ENCODE measurements at places on chromosomes 7 and 10. TPM values are rescaled to one million over a fixed set of nuclear protein-coding genes. Genes with fewer than 3 reads are reported as not detected.

GRCh38 chr10:22875581-22875980 is 52.3 kb upstream of the ARMC3 start:
- peaks cover 2% of the 10 kb centered on the region for H3K27me3 ChIP-seq
- H3K36me3 ChIP-seq: no peaks in the 10 kb centered on the region

GRCh38 chr10:131049016-131049415 is 262.5 kb downstream of the TCERG1L start:
- H3K27ac ChIP-seq: no peak overlapping the region
- H3K27me3 ChIP-seq: peaks cover 2% of the 10 kb centered on the region
- DNase-seq: no peak

DNA sequence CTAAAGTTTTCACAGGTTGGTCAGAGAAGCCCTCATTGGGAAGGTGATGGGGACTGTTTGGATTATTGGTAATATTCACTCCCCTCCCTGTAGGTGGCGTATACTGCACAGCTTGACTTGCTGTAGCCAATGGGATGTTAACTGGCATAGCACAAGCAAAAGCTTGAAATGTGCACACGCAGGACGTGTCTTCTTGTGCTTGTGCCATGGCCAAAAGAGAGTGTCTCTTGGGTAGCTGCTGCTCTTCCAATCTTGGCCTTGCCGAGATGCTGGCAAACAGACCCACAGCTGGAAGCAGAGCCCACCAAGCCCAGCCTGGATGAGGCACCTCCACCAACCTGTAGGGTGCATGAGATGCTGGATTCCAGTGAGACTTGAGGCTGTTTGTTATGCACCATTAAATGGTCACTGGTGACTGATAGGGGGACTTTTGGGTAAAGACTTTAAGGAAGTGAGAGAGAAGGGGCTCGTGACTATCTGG is 266.0 kb downstream of the GRID1 start:
- no peak for DNase-seq
- H3K36me3 ChIP-seq: no peaks in the 10 kb centered on the region
- H3K4me1 ChIP-seq: no peaks in the 10 kb centered on the region
- no peak overlapping the region for H3K27ac ChIP-seq
- H3K4me3 ChIP-seq: no peak overlapping the region
- no peaks in the 10 kb centered on the region for H3K27me3 ChIP-seq

DNA sequence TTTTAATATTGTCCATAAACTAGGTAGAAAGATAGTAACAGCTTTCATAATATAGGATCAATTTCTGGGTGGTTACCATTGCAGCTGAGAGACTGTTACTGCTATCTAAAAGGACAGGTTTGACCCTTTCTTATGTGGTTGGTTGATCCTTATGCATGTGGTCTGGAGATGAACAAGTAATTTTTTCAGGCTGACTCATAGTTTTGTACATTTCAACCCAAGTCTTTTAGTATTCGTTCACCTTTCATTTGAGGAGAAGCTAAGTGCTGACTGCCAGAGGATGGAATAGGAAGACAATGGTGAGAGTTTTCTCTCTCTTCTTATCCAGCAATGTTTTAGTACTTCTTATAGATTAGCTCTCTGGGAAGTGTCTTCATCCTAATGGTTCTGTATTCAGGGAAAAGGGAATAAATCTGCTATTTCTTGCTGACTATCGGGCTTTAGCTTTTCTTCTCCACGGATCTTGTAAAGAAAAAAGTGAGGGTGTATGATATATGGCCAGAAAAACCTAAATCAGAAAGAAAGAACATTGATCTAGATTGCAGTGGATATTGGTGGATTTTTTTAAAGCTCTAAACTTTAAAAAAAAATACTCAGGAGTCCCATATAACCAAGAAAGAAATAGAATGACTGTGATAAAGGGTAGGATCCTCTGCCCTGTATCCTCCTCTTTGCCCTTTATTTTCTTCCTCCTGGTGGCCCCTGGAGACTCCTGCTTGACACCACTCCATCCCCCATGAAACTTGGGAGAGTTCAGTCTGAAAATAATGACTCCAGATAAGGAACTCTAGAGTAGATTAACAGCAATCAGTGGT is 88.0 kb downstream of the CPED1 start:
- no peaks in the 10 kb centered on the region for H3K36me3 ChIP-seq
- H3K27ac ChIP-seq: no peak overlapping the region
- no peaks in the 10 kb centered on the region for H3K4me1 ChIP-seq
- no peak overlapping the region for H3K4me3 ChIP-seq
- no peak for DNase-seq
- no peaks in the 10 kb centered on the region for H3K27me3 ChIP-seq

Gene ADAM12
- total RNA-seq: 1.9 TPM

Gene AGR3
- not detected for total RNA-seq

DNA sequence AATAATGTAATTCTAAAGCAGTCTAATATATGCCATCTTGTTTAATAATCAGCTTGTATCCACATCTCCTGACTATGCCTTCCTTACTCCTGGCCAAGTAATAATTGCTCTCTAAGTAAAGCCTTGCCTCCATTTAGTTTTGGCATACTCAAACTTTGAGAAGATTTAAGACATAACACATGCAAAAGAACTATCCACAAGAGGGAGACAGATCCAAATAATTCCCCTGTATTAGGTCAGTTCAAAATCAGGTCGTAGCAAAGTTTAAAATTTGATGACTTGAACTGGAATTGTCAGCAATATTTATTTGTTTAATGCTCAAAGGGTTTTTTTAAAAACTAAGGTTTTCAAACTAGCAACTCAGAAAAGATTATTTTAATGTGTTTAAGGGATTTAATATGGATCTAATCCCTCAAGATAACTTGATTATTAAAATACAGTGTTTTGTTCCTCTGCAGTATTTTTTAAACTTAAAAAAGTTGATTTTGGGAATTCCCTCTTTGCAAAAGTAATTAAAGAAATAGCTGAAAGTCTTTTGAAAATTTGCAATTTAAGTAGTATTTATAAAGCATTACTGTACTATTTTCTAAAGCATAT is 95.3 kb downstream of the HDAC9 start:
- no peak overlapping the region for H3K27ac ChIP-seq
- DNase-seq: no peak
- H3K27me3 ChIP-seq: no peaks in the 10 kb centered on the region
- no peaks in the 10 kb centered on the region for H3K4me1 ChIP-seq
- H3K36me3 ChIP-seq: no peaks in the 10 kb centered on the region

Gene LRRC18
- total RNA-seq: not detected

Gene SORBS1
- 189 TPM for total RNA-seq

- DNase-seq: no peak
- no peaks in the 10 kb centered on the region for H3K36me3 ChIP-seq
- H3K4me3 ChIP-seq: no peak overlapping the region
- no peaks in the 10 kb centered on the region for H3K27me3 ChIP-seq
- H3K27ac ChIP-seq: no peak overlapping the region
Measured at GRCh38 chr7:80026766-80027165, 107.9 kb upstream of the GNAI1 start.

GRCh38 chr10:78672918-78673317 is 395.8 kb upstream of the ZMIZ1 start:
- no peaks in the 10 kb centered on the region for H3K36me3 ChIP-seq
- DNase-seq: no peak
- no peak overlapping the region for H3K27ac ChIP-seq
- no peaks in the 10 kb centered on the region for H3K4me1 ChIP-seq
- no peak overlapping the region for H3K4me3 ChIP-seq

Gene INHBA
- 6.6 TPM for total RNA-seq

DNA sequence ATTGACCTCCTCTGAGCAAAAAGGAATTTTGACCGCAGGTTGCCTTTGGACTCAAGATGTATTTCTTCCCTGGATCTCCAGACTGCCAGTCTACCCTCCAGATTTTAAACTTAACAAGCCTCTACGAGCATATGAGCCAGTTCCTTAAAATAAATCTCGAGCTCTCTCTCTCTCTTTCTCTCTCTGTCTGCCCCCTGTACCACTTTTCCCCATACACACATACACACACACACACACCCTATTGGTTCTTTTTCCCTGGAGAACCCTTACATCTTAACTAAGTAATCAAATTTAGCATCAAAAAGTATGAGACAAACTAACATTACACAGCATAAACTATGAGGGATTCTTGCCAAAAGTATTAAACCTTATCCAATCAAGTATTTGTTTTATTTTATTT is 11.4 kb downstream of the BCAP29 start:
- DNase-seq: no peak
- H3K27me3 ChIP-seq: no peaks in the 10 kb centered on the region
- peaks cover 3% of the 10 kb centered on the region for H3K4me1 ChIP-seq
- H3K27ac ChIP-seq: no peak overlapping the region

- no peaks in the 10 kb centered on the region for H3K4me1 ChIP-seq
- H3K27me3 ChIP-seq: no peaks in the 10 kb centered on the region
- no peaks in the 10 kb centered on the region for H3K36me3 ChIP-seq
- DNase-seq: no peak
- no peak overlapping the region for H3K4me3 ChIP-seq
- no peak overlapping the region for H3K27ac ChIP-seq
Measured at GRCh38 chr7:17320657-17321056, 22.2 kb downstream of the AHR start.

Gene STEAP1B
- total RNA-seq: not detected

Gene CHN2
- 7.0 TPM for total RNA-seq

- no peaks in the 10 kb centered on the region for H3K4me1 ChIP-seq
- no peaks in the 10 kb centered on the region for H3K36me3 ChIP-seq
- no peak overlapping the region for H3K27ac ChIP-seq
- no peak overlapping the region for H3K4me3 ChIP-seq
- DNase-seq: no peak
- no peaks in the 10 kb centered on the region for H3K27me3 ChIP-seq
Measured at GRCh38 chr7:136078630-136079029, 101.5 kb upstream of the MTPN start.

- peaks cover 10% of the 10 kb centered on the region for H3K4me1 ChIP-seq
- no peak overlapping the region for H3K4me3 ChIP-seq
- no peak for DNase-seq
- no peaks in the 10 kb centered on the region for H3K27me3 ChIP-seq
- H3K27ac ChIP-seq: no peak overlapping the region
- no peaks in the 10 kb centered on the region for H3K36me3 ChIP-seq
Measured at GRCh38 chr7:55133630-55134358, 115.0 kb downstream of the EGFR start.

DNA sequence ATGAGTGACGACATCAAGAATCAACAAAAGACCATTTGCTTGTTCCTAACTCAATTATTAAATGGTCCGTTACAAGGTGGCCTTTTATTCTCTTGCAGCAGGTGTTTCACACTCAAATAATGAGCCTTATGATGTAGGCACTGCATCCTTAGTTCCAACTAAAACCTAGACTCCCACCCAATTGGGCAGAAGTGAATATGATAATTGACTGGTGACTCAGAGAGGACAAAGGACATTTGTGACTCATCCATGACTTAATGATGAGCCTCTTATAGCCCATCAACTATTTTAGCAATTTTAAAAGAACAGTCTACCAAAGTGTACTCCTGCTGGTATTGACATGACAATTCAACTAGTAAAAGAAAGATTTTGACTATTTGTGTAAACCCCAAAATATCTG is 1027.8 kb upstream of the PHF14 start:
- no peak overlapping the region for H3K27ac ChIP-seq
- no peak for DNase-seq
- H3K27me3 ChIP-seq: no peaks in the 10 kb centered on the region
- H3K36me3 ChIP-seq: no peaks in the 10 kb centered on the region

GRCh38 chr10:100743626-100744135 is 1.7 kb upstream of the PAX2 start:
- DNase-seq: no peak
- H3K36me3 ChIP-seq: no peaks in the 10 kb centered on the region
- no peak overlapping the region for H3K4me3 ChIP-seq
- peaks cover 85% of the 10 kb centered on the region for H3K27me3 ChIP-seq

GRCh38 chr10:112208292-112208691 is 24.7 kb upstream of the GPAM start:
- H3K27me3 ChIP-seq: no peaks in the 10 kb centered on the region
- no peaks in the 10 kb centered on the region for H3K36me3 ChIP-seq
- H3K27ac ChIP-seq: no peak overlapping the region
- no peak for DNase-seq

- H3K36me3 ChIP-seq: no peaks in the 10 kb centered on the region
- no peak for DNase-seq
- H3K4me3 ChIP-seq: no peak overlapping the region
- H3K4me1 ChIP-seq: peaks cover 4% of the 10 kb centered on the region
- H3K27ac ChIP-seq: peak overlapping the region; percentile 96
Measured at GRCh38 chr7:27158436-27159265, 2.2 kb upstream of the HOXA7 start.

DNA sequence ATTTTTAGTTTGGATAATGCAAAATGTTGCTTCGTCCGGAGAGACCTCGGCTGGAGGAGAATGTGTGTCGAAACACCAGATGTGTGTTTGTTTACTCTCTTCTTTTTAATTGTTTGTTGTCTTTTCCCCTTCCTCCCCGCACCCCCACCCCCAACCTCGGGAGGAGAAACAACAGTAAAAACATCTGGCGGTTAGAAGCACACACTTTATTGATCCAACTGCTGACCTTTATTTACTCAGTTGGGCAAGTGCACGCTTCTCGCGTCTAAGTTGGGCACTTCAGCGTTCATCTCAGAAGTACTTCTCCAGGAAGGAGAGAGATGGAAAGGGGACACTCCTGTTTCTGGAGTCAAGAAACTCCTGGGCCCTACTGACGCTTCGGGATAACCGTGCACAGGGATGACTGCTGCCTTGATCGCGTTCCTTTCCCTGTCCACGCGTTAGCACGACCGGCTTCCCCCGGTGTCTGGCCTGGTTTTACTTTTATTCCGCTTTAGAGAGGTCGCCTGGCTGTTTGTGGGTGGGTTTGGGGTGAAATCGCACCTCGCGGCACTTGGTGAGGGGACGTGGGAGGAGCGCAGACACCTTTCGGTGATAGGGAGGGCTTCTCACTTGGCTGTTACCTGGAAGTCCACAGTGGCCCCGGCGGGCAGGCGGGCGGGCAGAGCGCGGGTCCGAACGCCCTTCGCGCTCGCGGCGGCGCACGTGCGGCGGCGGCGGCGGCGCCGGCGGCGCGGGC is 168.3 kb upstream of the PPP1R3A start:
- no peaks in the 10 kb centered on the region for H3K36me3 ChIP-seq
- peak overlapping the region; percentile 86 for H3K27ac ChIP-seq
- H3K27me3 ChIP-seq: peaks cover 2% of the 10 kb centered on the region
- DNase-seq: peak; percentile 10

DNA sequence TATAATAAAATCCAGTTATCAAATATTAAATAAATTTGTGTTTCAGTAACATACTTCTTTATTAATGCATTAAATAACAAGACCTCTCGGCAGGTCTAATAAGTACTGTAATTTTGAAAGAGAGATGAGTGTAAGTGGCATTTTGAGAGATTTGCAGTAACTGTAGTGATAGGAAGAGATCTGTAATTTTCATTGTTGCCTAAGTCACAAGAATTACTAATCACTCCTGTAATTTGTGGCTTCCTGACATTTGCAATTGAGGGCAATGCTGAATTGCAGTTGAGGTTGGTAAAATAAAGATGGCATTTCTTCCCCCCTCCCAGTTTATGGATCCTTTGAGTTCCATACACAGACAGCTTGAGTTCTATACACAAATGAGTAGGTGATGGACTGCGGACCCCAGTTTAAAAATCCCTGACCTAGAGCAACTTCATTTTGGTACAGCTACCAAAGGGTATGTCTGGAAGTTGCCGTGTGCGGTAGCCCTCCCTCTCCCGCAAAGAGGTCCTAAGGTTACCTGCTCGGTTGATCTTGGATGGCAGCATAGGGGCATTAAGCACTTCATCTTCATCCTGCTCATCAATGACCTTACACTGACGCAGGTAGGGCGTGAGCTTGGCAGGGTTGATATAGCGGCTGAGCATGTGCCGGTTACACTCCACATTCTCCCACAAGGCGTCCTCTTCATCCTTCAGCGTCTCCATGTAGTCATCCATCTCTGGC is 96.4 kb downstream of the CARD11 start:
- no peaks in the 10 kb centered on the region for H3K36me3 ChIP-seq
- no peaks in the 10 kb centered on the region for H3K27me3 ChIP-seq
- no peak for DNase-seq

Gene AKR1C4
- not detected for total RNA-seq
